ENCODE measurements at places on chromosomes 7 and 10. TPM values are rescaled to one million over a fixed set of nuclear protein-coding genes. Genes with fewer than 3 reads are reported as not detected.

DNA sequence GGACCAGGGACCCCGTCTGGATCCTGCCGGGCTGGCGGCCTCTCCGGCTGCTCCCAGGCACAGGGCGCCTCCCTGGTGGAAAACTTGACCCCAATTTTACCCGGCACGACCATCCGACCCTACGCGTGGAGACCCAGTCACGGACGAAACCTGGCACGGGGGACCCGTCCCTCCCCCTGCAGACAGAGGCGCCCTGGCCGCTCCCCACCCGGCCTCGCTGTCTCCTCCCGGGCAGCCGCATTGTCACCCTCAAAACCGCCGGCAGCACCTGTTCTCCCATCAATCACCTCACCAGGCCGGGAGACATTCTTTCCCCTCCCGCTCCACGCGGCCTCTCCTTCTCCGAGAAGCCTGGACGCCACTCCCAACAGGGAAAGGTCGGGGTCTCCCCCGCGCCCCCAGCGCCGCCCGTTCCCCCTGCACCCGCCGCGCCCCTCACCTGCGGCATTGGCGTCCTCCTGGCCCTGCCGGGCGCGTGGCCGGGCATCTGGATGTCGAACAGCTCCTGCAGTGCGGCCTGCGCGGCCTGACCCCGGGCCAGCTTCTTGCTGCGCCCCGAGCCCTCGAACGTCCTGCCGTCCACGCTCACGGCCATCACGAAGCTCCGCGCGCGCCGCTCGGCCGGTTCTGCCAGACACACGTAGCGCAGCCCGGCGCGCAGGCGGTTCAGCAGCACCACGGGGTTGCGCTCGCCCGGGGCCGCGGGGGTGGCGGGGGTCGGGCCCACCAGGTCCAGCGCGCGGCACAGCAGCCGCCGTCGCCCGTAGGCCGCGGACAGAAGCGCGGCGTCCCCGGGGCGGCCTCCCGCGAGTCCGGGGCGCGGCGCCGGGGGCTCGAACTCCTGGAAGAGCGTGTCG, 306.6 kb downstream of the WDR37 start:
- no peak for DNase-seq

The TMEM26 gene
- total RNA-seq, result 0.10 TPM

GRCh38 chr10:99449023-99449422, 18.6 kb upstream of the GOT1 start:
- DNase-seq, result no peak

DNA sequence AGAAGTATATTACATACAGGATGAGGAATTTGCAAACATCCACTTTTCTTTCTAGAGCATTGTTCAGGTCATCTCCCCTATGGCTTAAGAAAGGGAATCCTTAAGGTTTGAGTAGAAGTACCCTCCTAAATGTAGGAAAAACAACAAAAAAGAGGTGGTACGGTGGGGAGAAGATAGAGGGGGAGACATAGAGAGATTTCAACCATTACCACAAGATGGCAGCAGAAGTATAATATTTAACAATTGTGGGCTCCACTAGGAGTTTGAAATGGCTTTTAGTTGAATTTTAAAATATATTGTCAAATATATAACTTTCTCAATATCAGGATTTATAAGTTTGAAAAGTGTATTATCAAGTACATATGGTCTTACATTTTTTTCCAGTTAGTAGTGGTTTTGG, 72.7 kb upstream of the PRKG1 start:
- peak; percentile 6 for DNase-seq

The AGR3 gene
- not detected for total RNA-seq

- no peak for DNase-seq
Measured at GRCh38 chr7:36942541-36942940, 218.2 kb upstream of the AOAH start.

- no peak for DNase-seq
Measured at GRCh38 chr7:480531-481218, 39.0 kb downstream of the PDGFA start.

Data from renal cortical epithelial cell (primary cell).